ENCODE measurements at places on chromosomes 1 and 21. TPM values are rescaled to one million over a fixed set of nuclear protein-coding genes. Genes with fewer than 3 reads are reported as not detected.

DNA sequence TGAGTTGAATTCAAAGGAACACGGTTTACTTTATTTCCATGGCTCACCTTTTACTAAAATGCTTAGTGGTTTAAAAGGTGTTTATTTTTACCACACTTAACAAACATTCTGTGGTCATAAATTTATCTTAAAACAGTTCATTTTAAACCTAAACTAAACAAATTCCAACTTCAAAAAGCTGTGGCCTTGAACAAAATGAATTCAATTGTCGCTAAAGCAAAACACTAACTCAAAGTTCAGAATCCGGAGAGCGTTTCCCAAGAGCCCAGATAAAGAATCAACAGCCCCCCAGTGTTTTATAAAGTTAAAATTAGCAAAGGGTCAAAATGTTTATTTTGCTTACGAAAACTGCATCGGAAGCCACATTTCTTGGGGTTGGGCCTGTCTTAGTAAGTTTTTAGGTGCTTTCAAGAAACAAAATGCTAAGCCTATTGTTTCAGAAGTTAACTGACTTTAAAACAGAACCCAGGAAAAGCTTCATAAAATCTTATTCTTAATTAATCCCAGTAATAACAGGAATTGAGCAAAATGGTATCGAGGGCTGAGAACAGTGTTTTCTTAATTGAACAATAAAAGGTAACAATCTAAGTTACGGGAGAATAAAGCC, 1.3 kb downstream of the PUM1 start:
- no peak for DNase-seq

DNA sequence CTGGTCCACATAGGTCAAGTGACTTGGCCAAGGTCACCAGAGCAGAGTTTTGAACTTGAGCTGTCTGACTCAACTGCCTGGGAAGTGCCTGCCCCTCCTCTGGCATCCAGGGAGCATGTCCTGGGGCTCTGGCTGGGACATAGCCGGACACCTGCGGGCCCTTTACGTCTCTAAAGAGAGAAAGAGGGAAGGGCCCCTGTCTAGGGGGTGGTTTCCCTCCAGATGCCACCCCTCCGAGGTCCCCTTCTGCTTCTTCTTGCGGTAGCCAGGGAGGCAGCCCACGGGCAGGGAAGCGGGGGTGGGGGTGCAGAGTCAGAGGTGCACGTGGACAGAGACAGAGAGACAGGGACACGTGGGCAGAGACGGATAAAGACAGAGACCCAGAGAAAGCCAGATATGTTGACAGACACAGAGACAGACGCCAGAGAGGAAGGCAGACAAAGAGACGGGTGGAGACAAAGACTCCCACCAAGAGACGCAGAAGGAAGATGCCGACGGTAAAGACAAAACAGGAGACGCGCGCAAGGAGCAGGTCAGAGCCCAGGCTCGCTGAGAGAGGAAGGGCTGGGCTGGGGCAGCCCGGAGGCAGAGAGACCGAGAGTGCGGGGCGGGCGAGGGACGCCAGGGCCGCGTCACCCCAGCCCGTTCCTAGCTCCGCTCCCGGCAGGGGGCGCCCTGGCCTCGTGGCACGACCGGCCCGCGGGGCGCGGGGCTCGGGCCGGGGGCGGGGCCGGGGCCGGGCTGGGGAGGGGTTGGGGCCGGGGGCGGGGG, 458 bp upstream of the ALPL start:
- DNase-seq, result peak; percentile 28

GRCh38 chr1:26145041-26145959, 13.6 kb upstream of the FAM110D start:
- peak; percentile 78 for DNase-seq

DNA sequence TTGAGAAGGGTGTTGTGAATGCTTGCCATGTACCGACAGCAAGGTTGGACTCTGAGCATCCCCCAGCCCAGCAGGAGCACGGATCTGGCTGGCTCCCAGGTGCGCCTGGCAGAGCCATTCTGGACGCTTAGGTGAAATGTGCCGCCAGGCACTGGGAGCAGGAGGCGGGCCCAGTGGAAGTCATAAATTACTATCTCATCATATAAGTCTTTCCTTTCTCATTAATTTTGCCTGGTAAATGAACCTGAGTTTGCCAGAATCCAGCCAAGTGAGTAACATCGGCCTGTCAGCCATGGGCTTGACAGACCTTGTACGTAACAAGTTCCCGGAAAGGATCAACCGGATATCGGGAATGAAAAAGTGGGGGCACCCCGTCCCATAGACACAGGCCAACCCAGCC, 179.5 kb upstream of the ARHGEF16 start:
- no peak for DNase-seq

DNA sequence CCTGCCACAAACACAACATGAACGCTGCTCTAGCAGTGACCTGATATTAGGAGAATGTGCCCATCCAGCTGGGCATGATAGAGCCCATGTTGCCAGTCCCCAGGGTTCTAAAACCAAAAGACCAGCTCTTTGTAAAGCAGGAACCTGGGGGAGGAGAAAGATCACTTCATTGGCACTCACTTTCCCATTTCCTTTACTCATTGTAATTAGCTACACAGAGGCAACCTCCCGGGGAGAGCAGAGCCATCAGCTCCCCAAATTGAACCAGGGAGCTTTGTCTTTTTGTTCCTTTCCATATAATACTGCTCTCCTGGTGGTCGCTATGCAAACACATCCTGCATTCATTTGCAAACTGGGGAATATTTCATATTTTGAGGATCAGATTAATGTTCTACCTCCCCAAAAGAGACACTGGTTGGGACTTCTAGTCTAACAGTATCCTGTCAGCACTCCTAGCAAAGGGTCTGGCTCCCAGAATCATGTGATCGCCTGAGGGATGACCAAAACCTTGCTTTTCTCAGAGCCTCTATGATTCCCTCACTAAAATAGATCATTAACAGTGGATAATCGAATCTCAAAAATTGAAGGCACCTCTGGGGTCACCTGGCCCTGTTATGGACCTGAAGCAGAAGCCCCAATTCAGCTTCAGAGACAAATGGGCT, 76.7 kb upstream of the CD1D start:
- DNase-seq, result no peak

Gene CFAP57
- total RNA-seq, result 0.10 TPM

Gene KIAA1614
- 1.7 TPM for total RNA-seq

Gene ZNF691
- total RNA-seq, result 7.6 TPM

DNA sequence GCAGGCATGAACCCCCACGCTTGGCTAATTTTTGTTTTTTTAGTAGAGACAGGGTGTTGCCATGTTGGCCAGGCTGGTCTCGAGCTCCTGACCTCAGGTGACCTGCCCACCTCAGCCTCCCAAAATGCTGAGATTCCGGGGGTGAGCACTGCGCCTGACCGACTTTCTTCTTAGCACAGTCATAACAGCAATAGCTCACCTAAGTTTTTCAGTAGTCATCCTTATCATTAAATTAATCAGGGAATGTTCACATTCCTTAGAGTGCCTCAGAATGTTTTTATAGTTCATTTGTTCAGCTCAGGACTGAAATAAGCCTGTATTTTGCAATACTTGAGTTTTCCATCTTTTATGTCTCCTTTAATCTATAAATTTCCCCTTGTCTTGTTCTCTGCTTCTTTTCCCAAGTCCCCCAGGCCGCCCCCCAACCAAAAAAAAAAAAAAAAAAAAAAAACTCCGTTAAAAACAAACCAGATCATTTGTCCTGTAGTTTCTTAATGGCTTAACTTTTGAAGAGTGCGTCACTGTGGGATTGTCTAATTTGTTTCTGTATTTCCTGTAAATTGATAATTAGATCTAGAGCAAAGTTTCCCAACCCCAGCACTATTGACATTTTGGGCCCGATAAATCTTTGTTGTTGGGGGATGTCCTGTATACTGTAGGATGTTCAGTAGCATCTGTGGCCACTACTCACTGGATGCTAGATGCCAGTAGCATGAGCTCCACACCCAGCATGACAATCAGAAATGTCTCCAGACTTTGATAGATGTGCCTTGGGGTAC, 120.7 kb downstream of the ITSN1 start:
- peak; percentile 11 for DNase-seq

Gene GSTM2
- total RNA-seq, result 17.6 TPM

DNA sequence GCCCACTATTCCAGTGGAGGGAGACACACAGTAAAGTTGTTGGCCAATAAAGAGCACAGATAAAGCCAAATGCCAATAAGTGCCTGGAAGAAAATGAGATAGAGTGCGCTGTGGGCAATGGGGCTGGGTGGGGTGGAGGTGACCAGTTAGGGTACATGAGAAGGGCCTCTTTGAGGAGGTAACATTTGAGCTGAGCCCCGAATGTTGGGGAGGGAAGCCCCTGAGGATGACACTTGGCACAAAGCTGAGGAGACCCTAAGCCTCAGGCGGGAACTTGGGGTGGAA, 979 bp downstream of the S100A9 start:
- DNase-seq, result no peak

GRCh38 chr1:116775116-116775752, 21.0 kb downstream of the CD2 start:
- DNase-seq, result no peak

- no peak for DNase-seq
These were observed 72.3 kb upstream of the PTBP2 start for GRCh38 chr1:96649301-96649700.

- no peak for DNase-seq
These were observed 12.8 kb downstream of the S100PBP start for GRCh38 chr1:32830092-32830852.

GRCh38 chr1:151728151-151729054, 7.1 kb downstream of the RIIAD1 start:
- peak; percentile 54 for DNase-seq
